ENCODE measurements at places on chromosomes 4 and X.

DNA sequence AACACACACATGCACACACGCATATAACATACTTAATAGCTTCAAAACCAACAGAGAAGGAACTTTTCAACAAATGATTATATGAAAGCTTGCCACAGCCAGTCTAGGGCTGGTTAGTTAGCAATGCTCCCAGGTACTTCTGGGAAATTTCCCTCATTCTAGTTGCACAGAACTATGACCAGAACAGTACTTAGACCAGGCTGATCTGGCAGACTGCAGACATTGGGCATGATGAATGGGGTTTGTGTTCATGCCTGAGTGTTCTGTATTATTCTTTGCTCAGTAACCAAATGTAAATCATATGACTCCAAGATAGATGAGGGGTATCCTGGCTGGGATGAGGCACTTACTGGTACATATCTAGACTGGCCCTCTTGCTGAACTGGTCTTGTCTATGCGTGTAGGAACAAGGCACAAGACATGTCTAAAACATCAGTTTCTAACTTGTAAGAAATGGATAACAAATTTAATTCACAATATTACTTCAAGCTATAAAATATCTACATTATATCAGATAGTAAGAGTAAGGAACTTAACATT lies 50.3 kb upstream of the GEMIN8 start:
- DNase-seq, result no peak

- DNase-seq, result no peak
Measured at GRCh38 chr4:173194157-173194556, 25.5 kb downstream of the GALNT7 start.

DNA sequence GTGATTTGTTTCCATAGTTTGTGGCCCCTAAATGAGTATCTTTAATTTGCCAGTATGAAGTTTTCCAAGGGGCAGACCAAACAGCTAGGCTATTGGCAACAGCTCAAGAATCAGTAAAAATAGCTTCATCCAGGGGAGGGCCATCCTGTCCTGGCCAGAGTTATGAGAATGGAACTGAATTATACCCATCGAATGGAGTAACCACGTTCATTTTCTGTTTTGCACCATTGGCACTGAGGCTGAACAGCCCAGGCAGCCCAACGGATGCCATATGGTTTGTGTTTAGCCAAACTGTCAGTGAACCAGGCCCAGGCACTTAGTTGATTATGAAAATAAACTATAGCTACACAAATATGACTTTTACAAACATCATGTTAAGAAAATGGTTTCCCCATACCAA lies 17.7 kb upstream of the ASB5 start:
- no peak for DNase-seq

DNA sequence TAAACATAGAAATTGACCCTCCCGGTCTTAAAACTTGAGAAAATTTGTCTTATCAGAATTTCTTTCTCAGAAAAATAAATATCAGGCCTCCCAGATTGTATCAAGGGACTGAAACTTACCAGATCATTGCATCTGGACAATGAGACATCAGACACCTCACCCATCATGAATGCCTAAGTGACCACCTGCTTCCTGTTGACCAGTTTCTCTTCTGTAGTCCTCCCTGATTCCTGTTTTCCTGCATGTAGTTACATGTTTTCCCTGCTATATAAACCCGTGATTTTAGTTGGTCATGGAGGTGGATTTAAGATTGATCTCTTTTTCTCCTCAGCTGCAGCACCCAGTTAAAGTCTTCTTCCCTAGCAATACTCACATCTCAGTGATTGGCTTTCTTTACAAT lies 548.1 kb downstream of the PPP4R3C start:
- no peak for DNase-seq

DNA sequence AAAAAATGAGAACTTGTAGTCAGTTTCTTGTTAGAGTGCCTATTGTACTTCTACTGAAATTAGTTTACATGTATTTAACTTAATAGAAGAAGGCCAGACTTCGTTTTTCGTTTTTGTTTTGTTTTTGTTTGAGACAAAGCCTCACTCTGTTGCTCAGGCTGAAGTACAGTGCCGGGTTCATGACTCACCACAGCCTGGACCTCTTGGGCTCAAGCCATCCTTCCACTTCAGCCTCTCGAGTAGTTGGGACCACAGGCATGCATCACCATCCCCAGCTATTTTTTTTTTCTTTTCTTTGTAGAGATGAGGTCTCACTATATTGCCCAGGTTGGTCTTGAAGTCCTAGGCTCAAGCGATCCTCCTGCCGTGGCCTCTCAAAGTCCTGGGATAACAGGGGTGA lies 793.9 kb downstream of the ADGRL3 start:
- DNase-seq, result no peak

GRCh38 chrX:17846045-17846444 lies 15.1 kb downstream of the RAI2 start:
- DNase-seq, result no peak

DNA sequence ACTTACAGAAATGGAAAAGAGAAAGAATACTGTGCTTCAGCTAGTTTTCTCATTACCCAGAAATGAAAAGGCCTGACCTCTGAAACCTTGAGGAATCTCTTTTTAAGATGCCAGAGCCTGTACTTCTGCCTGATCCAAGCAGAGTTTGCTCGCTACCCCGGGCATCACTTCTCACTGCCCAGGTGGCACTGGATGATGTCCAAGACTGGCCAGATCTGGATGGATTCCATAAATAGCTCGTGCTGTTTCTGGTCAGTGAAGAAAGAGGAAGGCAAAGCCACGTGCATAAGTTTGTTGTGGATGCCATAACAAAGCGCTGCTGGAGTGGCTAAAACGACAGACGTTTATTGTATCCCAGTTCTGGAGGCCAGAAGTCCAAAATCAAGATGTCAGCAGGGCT lies 133.5 kb downstream of the TBL1X start:
- DNase-seq, result no peak

GRCh38 chrX:15437724-15438123 lies 53.5 kb upstream of the VEGFD start:
- DNase-seq, result no peak

- no peak for DNase-seq
Measured at GRCh38 chr4:7236847-7237246, 44.5 kb downstream of the SORCS2 start.

DNA sequence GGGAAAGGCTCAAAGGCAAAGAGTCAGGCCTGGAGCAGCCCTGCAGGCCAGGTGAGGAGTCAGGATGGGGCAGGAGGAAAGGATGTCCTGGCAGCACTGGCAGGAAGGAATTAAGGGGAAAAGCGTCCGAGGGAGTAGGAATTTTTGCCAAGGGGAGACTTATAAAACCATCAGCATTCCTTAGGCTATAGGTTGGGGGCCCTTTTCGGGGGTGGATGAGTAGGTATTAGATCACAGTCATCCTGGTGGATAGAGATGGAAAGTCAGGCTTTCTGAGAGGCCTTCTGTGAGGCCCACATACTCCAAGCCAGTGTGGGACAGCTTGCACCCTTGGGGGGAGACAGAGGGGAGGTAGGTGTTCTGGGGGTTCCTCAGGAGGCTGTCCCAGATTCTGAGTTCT lies 12.3 kb downstream of the STARD8 start:
- no peak for DNase-seq

DNA sequence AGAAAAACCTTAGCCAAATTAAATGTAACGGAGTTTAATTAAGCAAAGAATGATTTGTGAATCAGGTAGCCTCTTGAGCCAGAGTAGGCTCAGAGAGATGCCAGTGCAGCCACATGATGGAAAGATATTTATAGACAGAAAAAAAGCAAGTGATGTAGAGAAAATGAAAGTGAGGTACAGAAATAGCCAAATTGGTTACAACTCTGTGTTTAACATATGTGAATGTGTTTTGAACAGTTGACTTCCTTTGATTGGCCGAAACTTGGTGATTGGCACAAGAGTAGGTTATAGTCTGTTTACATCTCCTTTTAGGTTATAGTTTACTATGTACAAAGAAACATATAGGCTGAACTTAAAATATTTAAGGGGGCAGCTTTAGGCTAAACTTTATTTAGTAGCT lies 459.9 kb upstream of the BOD1L1 start:
- no peak for DNase-seq

GRCh38 chrX:20139966-20140365 lies 1.7 kb downstream of the EIF1AX start:
- no peak for DNase-seq

- DNase-seq, result no peak
Measured at GRCh38 chr4:146235654-146236177, 21.4 kb downstream of the REELD1 start.

GRCh38 chr4:2071252-2071911 lies 12.3 kb downstream of the NAT8L start:
- no peak for DNase-seq

- DNase-seq, result no peak
Measured at GRCh38 chr4:2166253-2166652, 75.7 kb downstream of the HAUS3 start.

DNA sequence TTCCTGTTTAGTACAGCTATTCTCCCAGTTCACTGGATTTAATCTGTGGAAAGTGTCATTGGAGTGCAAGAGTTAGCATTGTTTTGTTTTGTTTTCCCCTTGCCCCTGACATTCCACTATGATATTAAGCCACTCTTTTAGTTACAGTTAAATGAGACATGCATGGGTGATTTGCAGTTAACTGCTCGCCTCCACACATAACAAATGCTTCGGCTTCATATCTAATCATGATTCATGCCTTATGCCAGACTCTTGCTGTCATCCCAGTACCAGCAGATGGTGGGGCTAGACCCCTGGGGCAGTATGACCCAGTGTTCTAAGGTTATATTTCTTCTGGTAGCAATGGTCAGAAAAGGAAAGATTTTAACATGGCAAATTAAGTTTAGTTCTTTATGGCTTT lies 80.1 kb downstream of the RAP1GDS1 start:
- peak; percentile 8 for DNase-seq
